ENCODE measurements at places on chromosomes 6 and 20.

DNA sequence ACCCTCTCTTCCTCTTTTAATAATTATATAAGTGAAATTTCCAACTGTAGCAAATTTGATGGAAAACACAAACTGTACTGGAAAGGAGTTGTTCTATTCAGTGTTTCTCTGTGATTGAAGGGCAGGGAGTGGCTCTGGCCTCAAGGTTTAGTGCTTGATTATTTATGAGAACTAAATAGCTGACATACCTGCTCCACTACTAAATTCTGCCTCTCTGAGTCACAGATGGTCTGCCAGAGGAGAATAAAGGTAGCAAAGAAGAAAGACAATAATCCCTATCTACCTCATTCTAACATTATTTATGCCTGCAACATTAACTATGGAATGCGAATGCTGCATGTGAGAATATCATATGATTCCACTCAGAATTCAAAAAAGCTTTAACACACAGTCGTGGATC lies 9.3 kb downstream of the BMP5 start:
- no peak for DNase-seq

- no peak for DNase-seq
Observed at GRCh38 chr20:35431621-35432429, 6.2 kb downstream of the GDF5 start.

- DNase-seq, result no peak
Observed at GRCh38 chr20:16011056-16011455, 562.2 kb downstream of the KIF16B start.

GRCh38 chr6:2073476-2073875 lies 171.9 kb downstream of the GMDS start:
- DNase-seq, result no peak

- DNase-seq, result no peak
Observed at GRCh38 chr6:161338015-161338414, 64.2 kb upstream of the AGPAT4 start.

DNA sequence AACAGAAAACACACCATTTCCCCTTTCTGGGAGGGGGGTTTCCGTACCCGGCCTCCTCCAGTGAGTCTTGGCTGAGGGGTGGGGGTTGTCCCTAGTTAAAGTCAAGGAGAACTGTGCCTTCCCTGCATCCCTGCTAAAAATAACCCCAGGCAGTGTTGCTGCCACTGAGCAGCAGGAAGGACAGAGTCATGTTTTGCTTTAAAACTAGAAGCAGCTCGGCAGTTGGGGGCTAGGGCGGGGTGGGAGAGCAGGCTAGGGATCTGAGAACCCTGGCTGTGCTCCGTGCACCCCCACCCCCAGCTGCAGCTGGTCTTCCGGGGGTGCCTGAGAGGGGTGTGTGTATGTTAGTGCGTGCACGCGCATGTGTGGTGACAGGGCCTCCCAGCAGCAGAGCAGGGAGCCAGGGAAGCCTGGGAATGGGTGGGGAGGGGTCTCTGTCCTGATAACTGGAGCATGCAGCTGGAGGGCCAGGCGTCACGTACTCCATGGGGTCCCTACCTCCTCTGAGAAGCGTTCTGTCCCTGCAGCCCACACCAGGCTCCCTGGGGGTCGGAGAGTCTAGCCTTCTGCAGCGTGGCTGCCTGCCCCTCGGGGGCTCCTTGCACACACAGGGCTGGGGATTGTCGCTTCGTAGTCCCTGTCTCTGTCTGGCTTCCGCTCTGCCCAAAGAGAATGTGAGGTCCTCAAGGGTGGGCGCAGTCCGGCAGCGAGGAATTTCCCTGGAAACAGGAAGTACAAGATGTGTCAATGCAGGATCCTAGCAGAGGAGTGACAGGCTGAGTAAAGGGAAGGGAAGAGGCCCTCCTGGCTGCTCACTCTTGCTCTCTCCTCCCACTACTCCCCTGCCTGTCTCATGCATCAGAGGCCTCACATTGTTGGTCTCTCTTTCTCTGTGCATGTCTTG lies 16.8 kb upstream of the ARMC12 start:
- no peak for DNase-seq

GRCh38 chr6:161374971-161375873 lies 101.4 kb upstream of the AGPAT4 start:
- no peak for DNase-seq

GRCh38 chr20:36726168-36726567 lies 19.7 kb downstream of the NDRG3 start:
- DNase-seq, result no peak

DNA sequence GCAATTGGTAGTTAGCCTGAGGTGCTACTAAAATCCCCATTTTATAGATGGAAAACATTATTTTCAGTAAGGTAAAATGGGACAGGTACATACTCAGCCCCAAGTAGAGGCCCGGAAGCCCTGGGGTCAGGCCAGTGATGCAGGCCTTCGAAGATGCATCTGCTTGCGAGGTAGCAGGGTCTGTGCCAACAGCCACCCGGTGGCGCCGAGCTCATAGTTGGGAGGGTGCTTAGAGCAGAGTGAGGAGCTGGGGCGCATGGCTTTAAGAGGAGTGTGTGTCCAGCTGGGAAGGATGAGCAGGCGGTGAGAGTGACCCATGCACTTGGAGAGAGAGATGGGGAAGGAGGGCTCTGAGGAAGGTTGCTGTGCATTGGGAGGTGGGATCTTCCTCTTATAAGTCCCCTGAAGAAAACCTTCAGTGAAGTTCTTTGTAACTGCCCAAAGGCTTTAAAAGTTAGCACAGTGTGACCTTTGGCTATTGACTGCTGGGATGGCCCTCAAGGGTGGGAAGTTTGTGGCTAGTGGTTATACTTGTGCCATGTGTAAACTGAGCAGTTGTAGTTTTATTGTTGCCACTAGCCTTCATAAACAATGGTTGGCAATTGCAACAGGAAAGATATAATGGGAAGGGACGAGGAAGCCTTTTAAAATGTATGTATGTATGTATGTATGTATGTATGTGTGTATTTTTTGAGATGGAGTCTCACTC lies 71.1 kb downstream of the TOX2 start:
- no peak for DNase-seq

DNA sequence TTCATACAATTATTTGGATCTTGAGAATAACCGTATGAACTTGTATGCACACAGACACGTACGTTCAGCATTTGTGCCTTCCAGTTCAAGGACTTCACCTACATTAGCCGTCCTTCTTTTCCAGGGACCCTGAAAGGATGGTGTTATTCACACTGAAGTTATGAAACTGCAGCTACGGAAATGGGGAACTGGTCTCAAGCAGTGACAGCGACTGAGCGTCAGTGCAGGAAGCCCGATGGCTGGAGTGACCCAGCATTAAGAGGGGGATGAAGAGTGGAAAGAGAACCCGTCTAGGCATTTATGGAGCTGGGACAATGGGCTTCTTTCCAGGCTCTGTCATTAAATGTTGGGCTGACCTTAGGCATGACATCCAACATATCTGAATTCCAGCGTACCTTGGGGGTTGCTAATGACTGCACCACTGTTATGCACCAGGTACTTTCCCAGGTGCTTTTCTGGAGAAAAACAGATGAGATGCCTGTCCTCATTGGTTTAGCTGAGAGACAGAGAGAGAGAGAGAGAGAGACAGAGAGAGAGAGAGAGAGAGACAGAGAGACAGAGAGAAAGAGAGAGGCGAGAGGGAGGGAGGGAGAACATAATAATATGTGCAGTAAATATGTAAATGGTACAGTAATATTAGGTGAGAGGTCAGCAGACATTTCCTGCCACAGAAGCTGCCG lies 204.7 kb upstream of the EXOC2 start:
- DNase-seq, result no peak

- no peak for DNase-seq
Observed at GRCh38 chr6:101711518-101711917, 318.0 kb downstream of the GRIK2 start.

DNA sequence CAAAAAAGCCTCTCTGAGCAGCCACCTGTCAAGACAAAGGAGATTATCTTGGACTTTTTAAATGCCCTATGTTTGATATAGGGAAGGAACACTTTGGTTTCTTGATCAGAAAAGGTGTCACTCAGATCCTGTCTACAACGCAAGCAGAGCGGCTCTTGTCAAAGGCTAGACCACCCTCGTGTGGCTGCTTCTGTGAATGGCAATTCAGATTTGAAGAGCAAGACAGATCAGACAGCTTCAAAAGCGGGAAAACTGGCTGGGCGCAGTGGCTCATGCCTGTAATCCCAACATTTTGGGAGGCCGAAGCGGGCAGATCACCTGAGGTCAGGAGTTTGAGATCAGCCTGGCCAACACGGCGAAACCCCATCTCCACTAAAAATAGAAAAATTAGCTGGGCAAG lies 10.1 kb upstream of the NXT1 start:
- DNase-seq, result no peak

DNA sequence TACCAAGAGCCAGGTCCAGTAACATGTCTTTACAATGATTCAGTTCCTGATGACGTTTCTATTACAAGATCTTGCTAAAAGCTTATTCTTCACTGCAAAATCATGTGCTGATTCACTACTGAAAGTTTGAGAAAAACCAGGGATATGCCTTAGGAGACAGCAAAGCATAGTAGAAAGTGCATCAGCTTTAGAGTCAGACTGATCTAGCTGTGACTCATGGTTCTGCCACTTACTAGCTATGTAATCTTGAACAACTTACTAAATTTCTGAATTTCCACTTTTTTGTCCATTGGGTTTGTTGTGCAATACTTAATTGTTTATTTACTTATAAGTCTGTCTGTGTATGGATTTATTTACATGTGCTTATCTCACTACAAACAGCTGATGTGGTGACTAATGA lies 198.5 kb upstream of the RSPO3 start:
- no peak for DNase-seq

GRCh38 chr6:43523284-43523683 lies 6.4 kb downstream of the POLR1C start:
- DNase-seq, result no peak

DNA sequence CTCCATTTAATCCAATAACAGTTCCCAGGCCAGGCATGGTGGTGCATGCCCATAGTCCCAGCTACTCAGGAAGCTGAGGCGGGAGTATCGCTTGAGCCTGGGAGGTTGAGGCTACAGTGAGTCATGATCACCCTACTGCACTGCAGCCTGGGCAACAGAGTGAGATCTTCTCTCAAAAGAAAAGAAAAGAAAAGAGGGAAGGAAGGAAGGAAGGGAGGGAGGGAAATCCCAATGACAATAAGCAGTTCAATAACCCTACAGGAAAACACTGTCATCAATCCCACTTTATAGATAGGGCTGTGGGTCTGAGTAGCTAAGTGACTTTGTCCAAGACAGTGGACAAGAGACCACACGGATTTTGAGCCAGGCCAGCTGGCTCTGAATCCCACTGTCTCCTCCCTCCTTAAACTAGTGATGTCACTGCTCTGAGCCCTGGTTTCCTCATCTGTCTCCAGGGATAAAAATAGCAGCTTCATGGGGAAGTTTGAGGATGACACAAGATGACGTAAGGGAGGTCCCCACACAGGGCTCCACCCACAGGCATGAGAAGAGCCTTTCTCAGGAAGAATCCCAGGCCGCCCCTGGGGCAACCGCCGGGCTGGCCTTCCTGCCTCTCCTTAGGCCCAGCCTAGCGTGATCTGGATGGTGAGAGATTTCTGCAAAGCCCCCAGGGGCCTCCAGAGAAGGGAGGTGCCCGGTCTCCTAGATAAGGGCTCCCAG lies 7.2 kb upstream of the TRIB3 start:
- DNase-seq, result no peak

DNA sequence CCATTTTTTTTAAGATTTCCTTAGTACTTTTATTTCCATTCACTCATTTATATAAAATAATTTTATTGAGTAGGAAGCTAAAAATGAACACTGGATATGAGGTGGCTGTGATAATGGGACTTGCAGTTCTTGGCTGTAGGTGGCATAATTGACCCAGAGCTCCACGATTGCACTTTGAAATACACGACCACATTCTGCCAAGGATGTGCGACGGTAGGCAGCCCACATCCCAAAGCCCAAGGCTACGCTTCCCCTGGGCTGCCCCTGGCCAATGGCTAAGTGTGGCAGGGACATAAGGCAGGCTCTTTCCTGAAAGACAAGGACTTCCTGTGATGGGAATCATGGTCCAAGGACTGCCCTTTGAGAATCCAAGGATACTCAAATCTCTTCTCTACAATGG lies 43.7 kb upstream of the ADTRP start:
- no peak for DNase-seq

DNA sequence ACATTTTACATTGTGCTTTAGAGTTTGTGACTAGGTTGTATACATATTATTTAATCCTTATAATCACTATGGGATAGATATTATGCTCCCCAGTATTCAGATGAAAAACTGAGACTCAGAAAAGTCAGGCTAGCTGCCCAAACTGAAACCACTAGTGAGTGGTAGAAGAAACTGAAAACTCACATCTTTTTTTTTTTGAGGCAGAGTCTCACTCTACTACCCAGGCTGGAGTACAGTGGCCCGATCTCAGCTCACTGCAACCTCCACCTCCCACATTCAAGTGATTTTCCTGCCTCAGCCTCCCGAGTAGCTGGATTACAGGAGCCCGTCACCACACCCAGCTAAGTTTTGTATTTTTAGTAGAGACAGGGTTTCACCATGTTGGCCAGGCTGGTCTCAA lies 22.2 kb downstream of the RNF24 start:
- no peak for DNase-seq

- DNase-seq, result no peak
Observed at GRCh38 chr20:32997431-32997830, 6.8 kb downstream of the SUN5 start.

Data from activated T-helper 1 cell treated with anti-CD3 and anti-CD28 coated beads, Interleukin-2, amount 50 U/mL, for 16 hours (primary cell).